Hematopoietic multipotent progenitor cell treated with erythropoietin and hydrocortisone succinate and interleukin-3 and kit ligand, for 15 days (in vitro differentiated cells): ENCODE measurements at places on chromosomes 16 and 17.
A peak's percentile ranks its signal among the peaks of the same experiment; 100 is the strongest.

DNA sequence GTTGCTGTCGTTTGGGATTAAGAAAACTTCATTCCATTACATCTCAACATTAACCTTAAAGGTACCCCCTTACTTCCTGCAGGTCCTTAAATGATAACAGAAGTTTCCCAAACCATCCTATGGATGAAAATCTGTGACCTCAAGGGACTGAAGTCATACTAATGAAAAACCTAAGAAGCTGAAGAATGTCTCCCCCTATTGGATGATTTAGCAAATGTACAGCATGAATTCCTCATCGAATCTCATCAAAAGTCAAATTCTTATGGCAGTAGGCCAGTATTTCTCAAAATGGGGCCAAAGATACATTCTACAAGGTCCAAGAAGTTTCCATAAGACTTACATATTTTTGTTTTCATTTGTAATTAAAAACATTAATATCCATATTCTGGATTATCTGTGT is 13.5 kb downstream of the SCO1 start:
- peak; percentile 61 for DNase-seq

DNA sequence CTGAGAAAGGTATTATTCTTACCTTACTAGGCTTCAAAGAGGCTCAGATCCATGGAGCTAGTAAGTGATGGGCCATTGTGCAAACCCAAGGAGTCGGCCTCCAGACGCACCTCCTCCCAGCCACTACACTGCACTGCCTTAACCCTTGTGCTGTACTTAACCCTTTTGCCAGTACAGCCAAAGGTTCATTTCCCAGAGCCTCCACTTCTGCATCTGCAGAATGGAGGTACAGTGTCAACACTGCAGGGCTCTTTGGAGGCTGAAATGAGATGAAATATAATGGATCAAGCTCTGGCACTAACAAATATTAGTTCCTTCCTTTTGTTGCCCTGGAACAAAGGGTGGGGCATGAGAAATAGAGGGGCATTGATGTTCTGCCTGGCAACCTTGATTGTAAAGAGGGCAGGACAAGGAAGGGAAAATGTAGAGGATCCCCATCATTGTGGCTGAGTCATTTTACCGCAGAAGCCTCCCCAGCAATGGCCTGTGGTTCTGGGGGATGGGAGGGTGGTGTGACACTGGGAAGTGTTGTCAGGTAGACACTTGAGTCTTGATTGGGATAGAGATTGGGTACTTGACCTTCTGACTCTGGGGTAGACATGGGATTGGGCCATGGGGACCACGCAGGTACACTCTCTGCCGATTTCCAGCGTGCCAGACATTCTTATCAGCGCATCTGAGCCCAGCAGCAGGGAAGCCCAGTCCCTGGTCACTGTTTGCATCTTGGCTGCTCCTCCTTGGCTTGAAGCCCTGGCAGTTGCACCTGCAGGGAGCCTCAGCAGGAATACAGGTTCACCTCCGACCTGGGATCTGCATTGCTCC is 84.0 kb downstream of the MSI2 start:
- DNase-seq = no peak

GRCh38 chr17:61458421-61459141 is 6.4 kb downstream of the TBX4 start:
- DNase-seq = no peak

- peak; percentile 13 for DNase-seq
Measured at GRCh38 chr16:73956587-73957494, 339.8 kb upstream of the PSMD7 start.

DNA sequence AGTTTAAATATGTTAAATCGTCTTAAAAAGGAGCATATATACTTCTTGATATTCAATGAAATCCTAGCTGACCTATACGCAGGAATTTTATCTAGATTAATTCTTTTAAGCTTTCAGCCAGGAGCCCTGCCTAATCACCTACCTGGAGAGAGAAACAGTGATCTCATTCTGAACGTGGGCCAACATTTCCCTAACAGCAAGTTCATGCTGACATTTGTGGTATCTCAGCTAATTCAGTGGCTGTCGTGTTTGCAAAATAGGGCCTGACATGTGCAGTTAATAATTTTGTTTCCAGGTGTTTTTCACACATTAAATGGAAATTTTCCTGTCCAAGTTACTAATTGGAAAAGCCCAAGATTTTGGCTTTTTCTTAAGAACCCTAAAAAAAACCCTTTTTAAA is 17.4 kb downstream of the KRT24 start:
- no peak for DNase-seq

- no peak for DNase-seq
Measured at GRCh38 chr16:87740909-87741424, 24.8 kb downstream of the KLHDC4 start.

DNA sequence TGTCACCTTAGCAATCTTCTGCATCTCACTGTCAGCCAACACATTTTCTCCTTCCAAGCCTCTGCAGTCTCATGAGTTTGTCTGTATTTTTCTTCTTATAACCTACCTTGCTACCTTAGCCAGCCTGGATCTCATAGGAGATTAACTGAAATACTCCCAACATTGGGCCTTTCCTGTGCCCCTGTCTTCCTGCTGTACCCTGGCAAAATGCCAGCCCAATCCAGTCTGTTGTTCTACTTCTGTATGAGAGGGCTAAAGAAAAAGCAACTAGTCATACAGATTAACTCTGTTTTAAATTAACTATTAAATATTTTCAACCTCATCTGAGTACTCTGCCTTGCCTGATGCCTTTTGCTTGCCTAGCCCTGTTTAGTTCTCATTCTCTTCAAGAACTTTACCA is 18.4 kb downstream of the GOSR1 start:
- peak; percentile 18 for DNase-seq

DNA sequence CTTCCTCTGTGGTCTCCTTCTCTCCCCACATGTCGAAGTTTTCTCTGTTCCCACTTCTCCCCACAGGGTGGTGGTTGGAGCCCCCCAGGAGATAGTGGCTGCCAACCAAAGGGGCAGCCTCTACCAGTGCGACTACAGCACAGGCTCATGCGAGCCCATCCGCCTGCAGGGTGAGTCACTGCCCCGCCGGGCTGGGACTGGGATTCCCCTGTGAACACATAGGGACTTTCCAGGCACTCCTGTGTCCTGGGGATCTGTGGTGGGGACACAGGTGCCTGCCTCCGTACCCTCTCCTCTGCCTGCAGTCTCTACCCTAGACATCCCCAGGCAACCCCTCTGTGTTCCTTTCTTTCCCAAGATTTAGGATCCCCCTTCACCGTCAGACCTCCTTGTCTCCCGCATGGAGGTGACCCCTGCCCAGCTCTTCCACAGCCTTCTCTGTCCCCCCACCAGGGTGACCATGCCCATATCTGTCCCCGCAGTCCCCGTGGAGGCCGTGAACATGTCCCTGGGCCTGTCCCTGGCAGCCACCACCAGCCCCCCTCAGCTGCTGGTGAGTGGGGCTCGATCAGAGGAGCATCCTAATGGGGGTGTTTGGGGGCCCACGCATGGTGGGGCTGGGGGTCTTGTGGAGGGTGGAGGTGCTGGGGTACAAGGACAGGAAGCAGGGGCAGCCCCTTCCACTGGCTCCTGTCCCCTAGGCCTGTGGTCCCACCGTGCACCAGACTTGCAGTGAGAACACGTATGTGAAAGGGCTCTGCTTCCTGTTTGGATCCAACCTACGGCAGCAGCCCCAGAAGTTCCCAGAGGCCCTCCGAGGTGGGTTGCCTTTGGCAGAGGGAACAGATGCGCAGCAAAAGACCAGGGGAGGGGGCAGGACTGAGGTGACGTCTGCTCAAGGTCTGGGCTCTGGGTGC is 5.8 kb downstream of the ITGAM start:
- no peak for DNase-seq

DNA sequence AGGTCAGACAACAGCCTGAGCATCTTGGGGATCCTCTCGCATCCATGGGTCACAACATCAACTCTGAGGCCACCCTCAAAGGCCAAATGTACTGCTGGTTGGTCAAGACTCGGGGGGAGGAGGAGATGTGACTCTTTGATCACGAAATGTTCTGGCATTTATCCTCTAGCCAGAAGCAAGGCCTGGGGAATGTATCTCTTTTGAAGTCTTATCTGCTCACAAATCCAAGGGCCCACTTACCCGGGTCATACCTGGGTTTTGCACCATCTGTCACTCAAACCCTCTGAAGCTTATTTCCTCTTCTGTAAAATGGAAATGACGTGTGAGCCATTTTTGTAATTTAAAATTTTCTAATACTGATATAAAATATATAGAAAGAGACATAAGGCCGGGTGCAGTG is 13.2 kb downstream of the CA7 start:
- DNase-seq = no peak

DNA sequence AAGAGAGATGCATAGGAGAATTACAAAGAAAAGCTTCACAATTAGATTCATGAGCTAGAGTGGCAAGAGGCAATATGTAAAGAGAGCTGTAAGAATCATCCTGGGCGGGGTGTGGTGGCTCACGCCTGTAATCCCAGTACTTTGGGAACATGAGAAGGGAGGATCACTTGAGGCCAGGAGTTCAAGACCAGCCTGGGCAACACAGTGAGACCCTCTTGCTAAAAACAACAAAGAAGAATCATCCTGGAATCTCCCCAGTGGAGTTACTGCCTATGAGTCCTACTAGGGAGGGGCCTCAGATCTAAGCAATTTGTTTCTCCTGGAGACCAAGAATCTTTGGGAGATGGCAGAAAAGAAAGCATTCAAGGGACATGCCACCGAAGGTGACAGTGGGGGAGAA is 119.1 kb downstream of the HIC1 start:
- DNase-seq = no peak

GRCh38 chr16:30740364-30741251 is 7.6 kb upstream of the PHKG2 start:
- peak; percentile 85 for DNase-seq

GRCh38 chr16:1372292-1372950 is 20.7 kb downstream of the GNPTG start:
- DNase-seq = no peak

DNA sequence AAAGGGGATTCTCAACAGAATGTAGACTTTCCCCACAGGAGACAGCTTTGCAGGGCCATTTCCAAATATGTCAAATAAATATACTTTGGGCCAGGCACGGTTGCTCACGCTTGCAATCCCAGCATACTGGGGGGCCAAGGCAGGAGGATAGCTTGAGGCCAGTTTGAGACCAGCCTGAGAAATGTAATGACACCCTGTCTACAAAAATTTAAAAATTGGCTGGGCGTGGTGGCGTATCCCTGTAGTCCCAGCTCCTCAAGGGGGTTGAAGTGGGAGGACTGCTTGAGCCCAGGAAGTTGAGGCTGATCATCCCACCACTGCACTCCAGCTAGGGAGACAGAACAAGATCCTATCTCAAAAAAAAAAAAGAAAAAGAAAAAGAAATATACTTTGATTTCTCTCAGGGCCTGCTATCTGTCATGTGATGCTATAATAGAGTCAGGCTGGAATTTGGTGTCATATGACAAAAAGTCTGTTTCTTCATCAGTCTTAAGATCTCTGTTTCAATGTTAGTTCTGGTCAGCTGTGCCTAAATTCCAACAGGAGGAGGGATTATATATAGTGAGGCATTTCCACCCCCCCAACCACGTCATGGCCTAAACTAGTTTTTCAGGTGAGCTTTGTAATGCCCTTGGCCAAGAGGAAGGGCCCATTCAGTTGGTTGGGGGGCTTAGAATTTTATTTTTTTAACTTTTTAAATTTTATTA is 4.3 kb upstream of the ZDHHC7 start:
- no peak for DNase-seq

GRCh38 chr16:27470567-27471431 is 68.8 kb downstream of the IL21R start:
- DNase-seq = no peak

GRCh38 chr16:2372684-2373083 is 32.2 kb upstream of the ABCA3 start:
- no peak for DNase-seq

- DNase-seq = no peak
Measured at GRCh38 chr17:50837980-50838954, 2.9 kb downstream of the WFIKKN2 start.

GRCh38 chr17:29566473-29567303 is at the start of gene ABHD15:
Gene ABHD15, minus strand, starts transcription at chr17:29567037. Its CDS starts 71 bp downstream, at chr17:29566966.
- DNase-seq = no peak

- no peak for DNase-seq
Measured at GRCh38 chr16:25270577-25270976, 12.9 kb upstream of the ZKSCAN2 start.
